ENCODE measurements at places on chromosomes 4 and X. TPM values are rescaled to one million over a fixed set of nuclear protein-coding genes. Genes with fewer than 3 reads are reported as not detected.

Gene CABS1
- total RNA-seq = not detected

- no peak for DNase-seq
Observed at GRCh38 chrX:150310881-150311280, 52.2 kb upstream of the MAMLD1 start.

Gene HCCS
- 47.4 TPM for total RNA-seq

DNA sequence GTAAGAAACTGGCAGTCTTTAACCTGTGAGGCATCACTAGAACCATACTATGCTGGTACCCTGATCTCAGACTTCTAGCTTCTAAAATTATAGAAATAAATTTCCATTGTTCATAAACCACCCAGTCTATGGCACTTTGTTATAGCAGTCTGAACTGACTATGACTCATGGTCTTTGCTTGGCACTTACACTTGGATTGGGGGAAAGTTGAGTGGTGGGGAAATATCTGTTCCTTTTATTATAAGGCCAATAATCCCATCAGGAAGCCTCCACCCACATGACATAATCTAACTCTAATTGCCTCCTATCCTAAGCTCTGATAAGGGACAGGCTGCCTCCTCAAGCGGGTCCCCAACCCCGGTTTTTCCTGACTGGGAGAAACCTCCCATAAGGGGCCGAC, 61.4 kb upstream of the PACRGL start:
- no peak for DNase-seq

Measured in NCI-H460 (cell line).